ENCODE measurements at places on chromosomes 16 and 17.
A peak's percentile ranks its signal among the peaks of the same experiment; 100 is the strongest.

GRCh38 chr17:20033415-20033814 is 24.3 kb downstream of the SPECC1 start:
- no peak for DNase-seq

GRCh38 chr16:62644030-62644812 is 608.0 kb upstream of the CDH8 start:
- no peak for DNase-seq

DNA sequence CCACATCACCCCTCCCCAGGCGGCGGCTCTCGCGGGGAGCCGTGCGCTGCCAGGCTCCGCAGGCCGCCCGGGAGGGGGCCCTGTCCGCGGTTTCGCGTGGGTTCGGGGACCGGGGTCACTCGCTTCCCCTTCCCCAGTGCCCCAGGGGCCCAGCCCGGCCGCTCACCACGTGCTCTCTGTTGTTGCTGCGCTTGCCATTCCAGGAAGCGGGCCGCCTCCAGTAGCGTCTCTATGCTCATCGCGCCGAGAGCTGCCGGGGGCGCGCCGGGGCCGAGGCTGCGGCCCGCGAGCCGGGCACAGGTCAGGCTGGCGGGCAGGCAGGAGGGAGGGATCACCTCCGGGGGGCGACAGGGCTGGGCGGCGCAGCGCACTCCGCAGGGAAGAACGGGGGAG is 390 bp downstream of the MNT start:
- peak; percentile 78 for DNase-seq

DNA sequence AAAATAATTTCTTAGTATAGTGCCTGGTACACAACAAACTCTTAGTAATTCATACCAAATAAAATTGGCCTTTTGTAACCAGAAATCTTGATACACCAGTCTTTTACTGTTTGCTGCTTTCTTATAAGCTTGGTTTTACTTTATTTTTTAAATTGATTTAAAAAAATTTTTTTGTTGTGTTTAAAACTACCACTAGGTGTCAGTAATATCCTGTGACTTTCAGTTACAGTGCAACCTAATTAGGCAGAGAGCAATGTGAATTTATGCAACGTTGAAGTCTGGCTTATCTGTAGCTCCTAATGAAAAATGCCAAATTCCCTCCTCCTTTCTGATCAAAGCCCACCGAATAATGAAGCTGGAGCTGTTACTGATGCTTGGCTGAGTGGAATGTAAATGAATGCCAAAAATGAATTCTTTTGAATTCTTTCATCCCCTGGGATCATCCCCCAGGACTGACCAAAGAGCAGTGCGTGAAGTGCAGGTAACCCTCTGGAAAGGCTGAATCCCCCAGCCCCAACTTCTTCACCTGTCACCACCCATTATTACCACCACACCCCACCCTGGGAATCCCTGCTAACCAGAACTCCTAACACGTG is 3.8 kb downstream of the ERCC4 start:
- no peak for DNase-seq

DNA sequence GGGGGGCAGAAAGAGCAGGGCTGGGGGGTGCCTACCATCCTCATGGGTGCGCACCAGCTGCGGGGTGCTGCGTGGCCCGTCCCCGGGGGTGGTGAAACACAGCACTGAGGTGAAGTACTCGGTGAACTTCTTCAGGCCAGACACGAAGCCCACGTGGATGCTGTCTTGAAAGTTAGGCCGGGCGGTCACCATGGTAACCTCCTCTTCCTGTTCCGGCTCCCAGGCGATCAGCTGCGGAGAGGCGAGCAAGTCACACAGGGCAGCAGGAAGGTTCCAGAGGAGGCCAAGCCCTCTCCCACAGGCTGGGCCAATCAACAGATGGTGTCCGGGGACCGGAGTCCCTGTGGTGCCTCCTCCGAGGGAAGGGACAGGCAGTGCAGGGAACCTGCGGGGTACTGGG is 90.1 kb upstream of the CDC42EP4 start:
- DNase-seq: peak; percentile 27
